Amniotic epithelial cell (primary cell): ENCODE measurements at places on chromosomes 5 and 9.

- DNase-seq, result no peak
These were observed 20.9 kb downstream of the TRAF2 start for GRCh38 chr9:136907011-136907914.

DNA sequence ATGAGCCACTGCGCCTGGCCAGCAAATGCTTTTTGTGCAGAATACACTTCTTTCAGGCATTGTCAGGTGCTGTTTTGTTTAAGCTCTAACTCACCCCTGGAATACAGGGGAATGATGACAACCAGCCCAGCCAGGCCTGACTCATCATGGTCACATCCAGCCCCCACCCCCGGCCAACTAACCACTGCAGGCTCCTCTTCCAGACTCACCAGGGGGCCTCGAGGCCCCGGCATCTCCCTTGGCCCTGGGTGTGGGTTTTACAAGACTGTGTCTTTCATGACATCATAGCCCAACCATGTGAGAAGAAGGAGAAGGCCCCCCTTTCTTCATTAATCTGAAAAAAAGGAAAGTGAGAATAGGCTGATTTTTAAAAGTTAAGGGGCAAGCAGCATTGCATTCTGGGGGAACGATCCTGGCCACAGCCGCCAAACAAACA is 35.5 kb downstream of the OLFML2A start:
- peak; percentile 96 for DNase-seq

DNA sequence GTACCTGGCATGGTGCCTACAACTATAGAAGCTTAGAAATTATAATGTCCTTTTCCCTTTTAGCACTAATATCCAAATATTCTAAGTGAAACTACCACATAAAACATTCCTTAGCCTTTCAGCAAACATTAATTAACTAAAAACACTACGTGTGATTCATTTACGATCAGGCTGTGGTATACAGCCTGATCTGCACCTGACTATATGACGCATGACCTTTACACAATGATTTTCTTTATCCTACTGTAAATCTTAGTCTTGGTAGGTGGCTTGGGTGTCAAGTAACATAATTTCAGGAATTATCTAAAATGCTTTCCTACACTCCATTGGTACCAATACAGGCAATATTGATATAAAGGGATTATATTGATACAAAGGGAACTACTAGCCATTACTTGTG is 686.7 kb downstream of the DTWD2 start:
- DNase-seq, result no peak

DNA sequence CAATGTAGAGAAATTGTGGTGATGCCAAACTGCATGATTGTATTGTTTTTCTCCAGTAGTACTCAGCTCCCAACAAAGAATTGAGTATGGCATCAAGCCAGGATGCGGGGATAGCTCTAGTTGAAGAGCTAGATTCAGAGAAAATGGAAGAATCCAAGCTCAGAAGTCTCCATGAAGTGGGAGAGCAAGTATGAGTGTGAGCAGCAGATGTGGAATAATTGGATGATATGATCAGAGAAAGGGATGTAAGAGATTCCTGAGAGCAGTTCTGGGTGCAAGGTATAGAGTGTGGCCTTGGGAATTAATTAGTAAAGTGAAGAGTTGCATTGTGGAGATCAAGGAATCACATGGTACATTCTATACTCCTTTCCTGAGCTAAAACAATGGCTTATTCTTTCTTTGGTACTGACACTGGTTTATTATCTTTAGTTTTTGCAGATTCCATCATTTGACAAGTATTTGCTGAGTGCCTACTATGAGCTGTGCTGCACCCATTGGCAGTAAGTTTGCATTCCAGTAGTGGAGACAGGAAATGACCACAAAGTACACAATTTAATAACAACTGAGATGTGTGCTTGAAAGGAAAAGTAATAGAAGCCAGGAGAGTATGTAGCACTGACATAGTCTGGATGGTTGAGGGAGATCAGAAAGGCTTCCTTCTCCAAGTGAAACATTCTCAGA is 177.1 kb downstream of the CPLANE1 start:
- DNase-seq, result peak; percentile 75

GRCh38 chr5:89441965-89442364 is 559.0 kb upstream of the MEF2C start:
- no peak for DNase-seq

GRCh38 chr9:1845425-1845824 is 169.7 kb upstream of the SMARCA2 start:
- DNase-seq, result no peak

DNA sequence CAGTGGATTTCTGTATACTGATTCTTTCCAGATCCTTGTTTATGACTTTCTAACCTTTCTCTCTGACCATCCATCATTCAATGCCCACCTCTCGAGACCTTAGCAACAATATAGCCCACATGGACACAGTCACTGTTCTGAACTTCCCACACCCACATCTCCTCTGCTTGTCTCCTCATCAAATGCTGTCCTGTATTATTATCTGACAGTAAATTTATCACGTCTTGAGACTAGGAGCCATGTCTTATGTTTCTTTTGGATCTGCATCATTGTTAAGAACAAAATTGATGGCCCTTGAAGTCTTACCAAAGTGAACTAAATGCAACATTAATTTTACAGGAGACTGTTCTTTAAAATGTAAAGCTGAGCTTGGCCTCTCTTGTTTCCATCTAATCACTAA is 495.4 kb upstream of the KLF4 start:
- no peak for DNase-seq

GRCh38 chr5:107040907-107041306 is 629.8 kb downstream of the EFNA5 start:
- DNase-seq, result no peak

GRCh38 chr9:95036676-95037075 is 280.8 kb downstream of the FANCC start:
- DNase-seq, result no peak

DNA sequence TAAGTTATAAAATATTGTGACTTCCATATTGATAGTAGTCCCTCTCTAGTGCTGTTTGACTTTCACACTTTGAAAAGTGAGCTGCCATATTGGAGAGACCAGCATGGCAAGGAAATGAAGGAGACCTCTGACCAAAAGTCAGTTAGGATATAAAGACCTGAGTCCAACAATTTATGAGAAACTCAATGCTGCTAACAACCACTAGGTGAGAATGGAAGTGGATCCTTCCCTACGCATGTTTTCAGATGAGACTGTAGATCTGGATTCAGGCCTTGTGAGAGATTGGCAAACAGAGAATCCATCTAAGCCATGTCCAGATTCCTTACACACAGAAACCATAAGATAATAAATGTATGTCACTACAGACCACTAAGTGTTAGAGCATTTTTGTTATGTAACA is 81.6 kb downstream of the CTNND2 start:
- no peak for DNase-seq
